ENCODE measurements at places on chromosomes 12 and 14.

- DNase-seq = no peak
Measured at GRCh38 chr14:105064001-105064400, 1.2 kb downstream of the GPR132 start.

- no peak for DNase-seq
Measured at GRCh38 chr12:22287101-22287500, 47.4 kb downstream of the ST8SIA1 start.

- no peak for DNase-seq
Measured at GRCh38 chr12:6950401-6950801, 755 bp upstream of the PTPN6 start.

GRCh38 chr14:77200406-77200985, 18.9 kb downstream of the TMEM63C start:
- no peak for DNase-seq

- no peak for DNase-seq
Measured at GRCh38 chr14:67710209-67710608, 8.5 kb downstream of the RDH12 start.

GRCh38 chr14:102264775-102265174, 40.2 kb downstream of the MOK start:
- DNase-seq = no peak

DNA sequence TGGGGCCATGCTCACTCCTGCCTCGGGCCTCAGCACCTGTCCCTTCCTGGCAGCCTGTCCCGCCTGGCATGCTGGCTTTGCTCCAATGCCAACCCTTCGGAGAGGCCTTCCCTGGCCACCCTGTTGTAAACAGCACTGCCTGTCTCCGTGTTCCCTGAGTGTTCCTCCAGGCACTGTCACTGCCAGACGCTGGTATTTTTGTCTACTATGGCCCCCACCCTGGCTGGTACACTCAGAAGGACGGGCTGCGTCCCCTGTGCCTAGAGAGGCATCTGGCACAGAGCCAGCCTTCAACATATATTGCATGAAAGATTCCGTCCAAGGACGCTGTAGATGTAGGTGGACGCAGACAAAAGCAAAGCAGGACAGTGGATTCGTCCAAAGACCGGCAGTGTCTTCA, 2.7 kb upstream of the ASPG start:
- no peak for DNase-seq

GRCh38 chr14:54817506-54817905, 85.1 kb downstream of the GCH1 start:
- DNase-seq = no peak
